ENCODE measurements at places on chromosomes 13 and 19.

DNA sequence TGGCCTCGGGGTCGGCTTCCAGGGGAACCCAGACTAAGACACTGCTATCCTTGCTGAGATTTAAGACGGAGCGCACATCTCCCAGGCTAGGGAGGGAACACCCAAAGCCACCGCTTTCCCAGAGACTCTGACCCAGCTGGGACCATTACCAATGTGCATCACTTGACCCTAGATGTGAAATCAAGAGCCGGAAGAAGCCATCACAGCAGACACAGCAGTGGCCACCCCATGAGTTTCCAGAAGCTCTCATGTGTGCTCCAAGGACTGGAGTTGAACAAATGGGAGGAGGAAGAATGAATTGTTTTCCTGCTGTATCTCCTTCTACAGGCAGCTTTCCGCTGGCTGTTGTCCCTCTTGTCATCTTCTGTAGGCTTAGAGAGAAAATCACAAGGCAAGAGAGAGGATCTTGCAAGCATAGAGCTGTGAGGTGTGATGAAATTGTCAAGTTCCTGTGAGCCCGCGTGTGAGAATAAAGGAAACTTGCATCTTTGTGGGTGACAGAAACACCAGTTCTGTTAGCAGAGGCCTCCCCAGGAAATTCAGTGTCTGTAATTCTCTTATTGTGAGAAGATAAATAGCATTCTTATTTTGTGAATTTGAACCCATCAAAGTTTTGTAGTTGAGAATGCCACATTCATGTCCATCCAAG, 711.8 kb downstream of the UQCRFS1 start:
- DNase-seq: no peak

- DNase-seq: peak; percentile 0
Measured at GRCh38 chr19:39643591-39643990, 12.1 kb upstream of the LGALS16 start.

- DNase-seq: no peak
Measured at GRCh38 chr13:50919277-50919676, 9.7 kb downstream of the RNASEH2B start.

- DNase-seq: no peak
Measured at GRCh38 chr19:41128692-41129091, 14.5 kb downstream of the CYP2F1 start.

- DNase-seq: no peak
Measured at GRCh38 chr13:107379407-107380155, 811.6 kb upstream of the ARGLU1 start.

DNA sequence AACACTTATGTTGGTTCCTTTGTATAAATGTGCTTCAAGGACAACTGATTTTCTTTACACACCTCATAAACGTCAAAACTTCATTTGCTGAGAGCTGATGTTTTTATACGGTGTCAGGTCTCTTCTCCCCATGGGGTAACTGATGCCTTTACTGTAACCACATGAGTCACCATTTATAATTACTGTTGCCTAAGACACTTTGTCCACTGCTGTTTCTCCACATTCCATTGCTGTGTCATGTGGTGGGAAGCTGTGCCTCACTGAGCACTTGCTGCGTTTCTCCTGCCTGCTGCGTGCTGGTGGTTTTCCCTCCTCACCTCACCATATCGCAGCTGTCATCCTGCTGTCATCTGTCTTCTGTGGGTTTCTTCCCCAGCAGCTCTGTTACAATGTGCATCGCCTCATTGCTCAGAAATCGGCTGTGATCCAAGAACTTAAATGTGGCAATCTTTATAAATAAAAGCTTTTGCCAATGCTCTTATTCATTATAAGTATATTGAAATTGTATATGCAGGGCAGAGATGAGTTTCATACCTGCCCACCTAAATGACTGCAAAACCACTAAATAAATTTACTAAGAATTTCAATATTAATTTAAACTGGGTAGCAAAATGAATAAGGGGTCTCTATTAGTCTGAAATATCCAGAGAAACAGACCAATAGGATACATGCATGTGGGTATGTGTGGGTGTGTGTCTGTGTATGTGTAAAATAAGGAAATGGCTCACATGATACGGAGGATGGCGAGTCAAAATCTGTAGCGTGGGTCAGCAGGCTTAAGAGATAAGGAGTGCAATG, 547.0 kb upstream of the SLITRK5 start:
- peak; percentile 65 for DNase-seq

- peak; percentile 4 for DNase-seq
Measured at GRCh38 chr13:42735010-42735409, 46.4 kb upstream of the FAM216B start.

DNA sequence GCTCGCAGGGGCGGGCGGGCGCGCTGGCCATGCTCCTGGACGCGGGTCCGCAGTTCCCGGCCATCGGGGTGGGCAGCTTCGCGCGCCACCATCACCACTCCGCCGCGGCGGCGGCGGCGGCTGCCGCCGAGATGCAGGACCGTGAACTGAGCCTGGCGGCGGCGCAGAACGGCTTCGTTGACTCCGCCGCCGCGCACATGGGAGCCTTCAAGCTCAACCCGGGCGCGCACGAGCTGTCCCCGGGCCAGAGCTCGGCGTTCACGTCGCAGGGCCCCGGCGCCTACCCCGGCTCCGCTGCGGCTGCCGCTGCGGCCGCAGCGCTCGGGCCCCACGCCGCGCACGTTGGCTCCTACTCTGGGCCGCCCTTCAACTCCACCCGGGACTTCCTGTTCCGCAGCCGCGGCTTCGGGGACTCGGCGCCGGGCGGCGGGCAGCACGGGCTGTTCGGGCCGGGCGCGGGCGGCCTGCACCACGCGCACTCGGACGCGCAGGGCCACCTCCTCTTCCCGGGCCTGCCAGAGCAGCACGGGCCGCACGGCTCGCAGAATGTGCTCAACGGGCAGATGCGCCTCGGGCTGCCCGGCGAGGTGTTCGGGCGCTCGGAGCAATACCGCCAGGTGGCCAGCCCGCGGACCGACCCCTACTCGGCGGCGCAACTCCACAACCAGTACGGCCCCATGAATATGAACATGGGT, 599 bp downstream of the ZIC2 start:
- peak; percentile 35 for DNase-seq

- no peak for DNase-seq
Measured at GRCh38 chr13:26523007-26523406, 34.5 kb upstream of the WASF3 start.

DNA sequence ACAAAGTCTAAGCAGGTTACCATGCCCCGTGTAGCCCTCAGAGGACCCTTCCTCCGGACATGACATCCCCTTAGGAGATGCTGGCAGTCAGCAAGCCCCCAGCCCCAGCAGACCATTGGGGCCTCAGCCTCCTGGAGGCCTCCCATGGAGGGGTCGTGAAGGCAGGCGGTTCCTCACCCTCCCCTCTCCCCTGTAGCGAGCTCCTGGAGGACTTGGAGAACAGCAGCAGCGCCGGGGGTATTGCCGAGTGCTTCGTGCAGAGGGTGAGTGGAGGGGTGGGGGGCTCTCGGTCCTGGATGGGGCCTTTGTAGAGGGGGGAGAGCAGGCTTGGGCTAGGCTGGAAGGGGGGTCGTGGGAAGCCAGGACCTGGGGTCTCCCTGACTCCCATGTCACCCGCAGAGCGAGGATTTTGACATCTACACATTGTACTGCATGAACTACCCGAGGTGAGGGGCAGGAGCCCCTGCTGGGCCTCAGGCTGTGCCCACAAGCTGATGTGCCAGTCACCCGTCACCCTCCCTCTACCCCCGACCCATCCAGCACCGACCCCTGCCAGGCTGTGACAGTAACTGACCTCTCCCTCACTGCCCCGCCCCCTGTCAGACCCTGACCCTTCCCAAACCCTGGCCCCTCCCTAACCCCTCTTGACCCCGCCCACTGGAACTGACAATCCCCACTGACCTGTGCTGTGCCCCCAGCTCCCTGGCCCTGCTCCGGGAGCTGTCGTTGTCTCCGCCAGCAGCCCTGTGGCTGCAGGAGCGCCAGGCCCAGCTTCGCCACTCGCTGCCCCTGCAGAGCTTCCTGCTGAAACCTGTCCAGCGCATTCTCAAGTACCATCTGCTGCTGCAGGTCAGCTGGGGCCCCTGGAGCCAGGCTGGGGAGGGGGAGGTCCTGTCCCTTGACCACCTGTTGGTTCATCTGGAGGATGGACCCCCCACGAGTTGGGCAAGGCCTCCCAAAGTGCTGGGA, 4.0 kb downstream of the PLEKHG2 start:
- DNase-seq: no peak

GRCh38 chr13:69676286-69676685, 431.3 kb upstream of the ATXN8OS start:
- no peak for DNase-seq

DNA sequence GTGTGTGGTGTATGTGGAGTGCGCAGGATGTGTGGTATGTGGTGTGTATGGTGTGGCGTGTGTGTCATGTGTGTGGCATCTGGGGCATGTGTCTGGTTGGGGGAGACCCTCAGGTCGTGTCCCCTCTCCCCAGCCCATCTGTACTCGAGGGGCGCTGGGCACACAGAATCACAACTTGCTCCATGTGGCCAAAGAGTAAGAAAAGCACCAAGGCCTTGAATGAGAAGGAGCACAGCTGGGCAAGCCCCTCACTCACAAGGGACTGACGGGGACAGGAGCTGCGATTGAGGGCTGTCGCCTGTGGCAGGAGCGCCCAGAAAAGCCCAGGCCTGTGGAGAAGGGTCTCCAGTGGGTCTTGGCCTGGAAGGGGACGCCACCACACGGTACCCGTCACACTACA, 62.8 kb downstream of the PEPD start:
- no peak for DNase-seq

GRCh38 chr13:58343076-58343475, 711.5 kb downstream of the PCDH17 start:
- DNase-seq: no peak

- no peak for DNase-seq
Measured at GRCh38 chr19:43311706-43312105, 41.8 kb upstream of the CD177 start.

- DNase-seq: no peak
Measured at GRCh38 chr13:79385694-79386093, 20.4 kb downstream of the RBM26 start.

DNA sequence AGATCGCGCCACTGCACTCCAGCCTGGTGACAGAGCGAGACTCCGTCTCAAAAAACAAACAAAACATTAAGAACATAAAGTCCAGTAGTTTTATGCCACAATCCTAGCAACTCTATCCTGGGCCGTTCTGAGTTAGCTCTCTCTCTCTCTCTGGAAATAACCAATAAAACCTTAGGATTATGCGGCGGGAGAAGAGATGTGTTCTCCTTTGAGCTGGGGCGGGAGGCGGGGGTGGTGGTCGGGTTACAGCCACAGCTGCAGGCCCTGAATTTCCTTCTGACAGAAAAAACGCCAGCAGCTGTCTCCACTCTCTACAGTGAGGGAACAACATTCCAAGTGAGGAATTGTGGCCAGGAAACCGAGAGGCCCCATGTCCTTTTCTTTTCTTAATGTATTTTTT, 9.1 kb upstream of the PNMA8A start:
- no peak for DNase-seq

DNA sequence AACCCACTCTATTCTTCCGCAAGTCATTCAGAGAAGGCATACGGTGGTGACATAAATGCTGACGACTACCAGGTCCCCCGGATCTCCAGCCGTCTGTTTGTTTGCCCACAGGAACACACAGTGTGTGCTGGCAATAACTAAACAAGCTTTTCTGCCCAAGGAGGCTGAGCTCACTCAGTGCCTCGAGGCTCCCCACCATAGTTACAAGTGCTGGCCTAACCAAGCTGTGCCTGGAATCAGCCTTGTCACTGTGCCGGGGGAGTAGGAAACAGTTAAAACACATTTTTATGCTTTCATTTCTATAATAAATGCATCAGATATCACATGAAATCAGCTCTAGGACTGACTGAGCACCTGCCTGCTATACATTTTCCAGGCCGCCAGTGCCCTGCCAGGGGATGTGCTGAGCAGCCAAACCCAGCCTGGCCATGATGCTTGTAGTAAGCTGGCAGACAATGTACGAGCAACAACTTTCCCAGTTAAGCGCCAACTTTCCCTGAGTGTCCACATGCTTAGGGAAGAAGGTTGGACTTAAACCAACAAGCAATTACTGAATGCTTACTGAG, 28.1 kb downstream of the BRD4 start:
- DNase-seq: no peak

DNA sequence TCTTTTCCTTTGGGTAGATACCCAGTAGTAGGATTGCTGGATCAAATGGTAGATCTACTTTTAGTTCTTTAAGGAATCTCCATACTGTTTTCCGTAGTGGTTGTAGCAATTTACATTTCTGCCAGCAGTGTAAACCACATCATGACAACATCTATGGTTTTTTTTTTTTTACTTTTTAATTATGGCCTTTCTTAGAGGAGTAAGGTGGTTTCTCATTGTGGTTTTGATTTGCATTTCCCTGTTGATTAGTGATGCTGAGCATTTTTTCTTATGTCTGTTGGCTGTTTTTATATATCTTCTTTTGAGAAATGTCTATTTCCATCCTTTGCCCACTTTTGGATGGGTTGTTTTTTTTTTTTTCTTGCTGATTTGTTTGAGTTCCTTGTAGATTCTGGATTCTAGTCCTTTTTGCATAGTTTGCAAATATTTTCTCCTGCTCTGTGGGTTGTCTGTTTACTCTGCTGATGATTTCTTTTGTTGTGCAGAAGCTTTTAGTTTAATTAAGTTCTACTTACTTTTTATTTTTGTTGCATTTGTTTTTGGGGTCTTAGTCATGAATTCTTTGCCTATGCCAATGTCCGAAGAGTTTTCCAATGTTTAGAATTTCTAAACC, 38.8 kb downstream of the TDRD3 start:
- DNase-seq: no peak

- DNase-seq: no peak
Measured at GRCh38 chr13:95627590-95627989, 16.9 kb downstream of the DZIP1 start.

DNA sequence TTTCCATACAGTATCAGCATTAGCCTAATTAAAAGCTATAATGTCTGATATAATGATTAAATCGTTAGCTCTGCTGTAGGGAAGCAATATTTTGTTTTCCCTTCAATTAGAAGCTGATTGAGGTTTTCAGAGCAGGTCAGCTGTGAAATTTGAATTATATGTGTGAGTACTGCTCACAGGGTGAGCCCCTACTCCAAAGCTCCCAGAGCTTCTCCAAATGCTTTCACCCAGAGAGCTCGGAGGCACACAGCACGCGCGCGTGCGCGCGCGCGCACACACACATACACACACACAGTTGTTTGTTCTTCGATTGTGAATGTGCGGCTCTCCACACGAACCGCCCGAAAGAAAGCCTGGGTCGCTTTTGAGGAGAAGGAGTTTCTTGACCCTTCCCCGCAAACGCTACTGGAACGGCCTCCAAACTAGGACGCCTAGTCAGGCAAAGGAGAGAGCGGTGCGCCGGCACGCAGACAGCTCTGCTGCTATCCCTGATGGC, 4.8 kb upstream of the SOX1 start:
- DNase-seq: no peak

GRCh38 chr13:95226932-95227695, 74.1 kb downstream of the ABCC4 start:
- no peak for DNase-seq

DNA sequence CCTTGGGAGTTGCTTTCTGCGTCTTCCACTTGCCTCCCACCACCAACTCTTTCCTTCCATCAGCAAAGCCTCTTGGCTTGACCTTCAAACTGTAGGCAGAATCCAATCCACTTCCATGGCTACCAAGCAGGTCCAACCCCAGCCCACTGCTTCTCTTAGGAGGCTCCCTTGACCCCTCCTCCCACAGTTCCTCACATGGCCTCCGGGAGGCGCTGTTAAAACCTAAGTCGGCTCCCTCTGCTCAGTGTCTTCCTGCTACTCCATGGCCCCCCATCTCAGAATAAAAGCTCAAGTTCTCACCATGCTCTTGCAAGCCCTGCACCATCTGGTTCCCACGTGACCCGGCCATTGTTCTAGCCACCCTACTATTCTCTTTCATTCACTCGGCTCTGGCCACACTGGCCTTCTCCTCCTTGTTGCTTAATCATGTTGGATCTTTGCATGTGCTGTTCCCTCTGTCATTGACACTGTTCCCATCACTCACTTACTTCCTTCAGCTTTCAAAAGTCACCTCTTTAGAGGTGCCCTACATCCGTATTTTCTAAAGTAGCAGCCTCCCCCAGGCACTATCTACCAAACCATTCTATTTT, 7.5 kb downstream of the IZUMO2 start:
- DNase-seq: peak; percentile 37
